ENCODE measurements at places on chromosomes 5 and 9.

DNA sequence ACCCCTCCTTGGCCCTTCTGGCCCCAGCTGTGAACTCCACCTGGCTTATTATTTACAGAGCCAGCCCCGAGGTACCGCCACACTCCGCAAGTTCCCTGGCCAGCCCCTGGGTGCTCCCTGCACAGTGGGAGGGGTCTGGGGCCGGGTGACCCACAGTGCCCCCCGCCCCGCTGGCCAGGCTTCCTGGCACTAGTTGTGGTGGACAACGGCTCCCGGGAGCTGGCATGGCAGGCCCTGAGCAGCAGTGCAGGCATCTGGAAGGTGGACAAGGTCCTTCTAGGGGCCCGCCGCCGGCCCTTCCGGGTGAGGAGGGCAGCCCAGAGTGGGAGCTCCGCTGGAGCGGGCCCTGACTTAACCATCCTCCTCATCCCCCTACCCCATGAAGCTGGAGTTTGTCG, 3.9 kb downstream of the MAMDC4 start:
- peak; percentile 55 for DNase-seq

DNA sequence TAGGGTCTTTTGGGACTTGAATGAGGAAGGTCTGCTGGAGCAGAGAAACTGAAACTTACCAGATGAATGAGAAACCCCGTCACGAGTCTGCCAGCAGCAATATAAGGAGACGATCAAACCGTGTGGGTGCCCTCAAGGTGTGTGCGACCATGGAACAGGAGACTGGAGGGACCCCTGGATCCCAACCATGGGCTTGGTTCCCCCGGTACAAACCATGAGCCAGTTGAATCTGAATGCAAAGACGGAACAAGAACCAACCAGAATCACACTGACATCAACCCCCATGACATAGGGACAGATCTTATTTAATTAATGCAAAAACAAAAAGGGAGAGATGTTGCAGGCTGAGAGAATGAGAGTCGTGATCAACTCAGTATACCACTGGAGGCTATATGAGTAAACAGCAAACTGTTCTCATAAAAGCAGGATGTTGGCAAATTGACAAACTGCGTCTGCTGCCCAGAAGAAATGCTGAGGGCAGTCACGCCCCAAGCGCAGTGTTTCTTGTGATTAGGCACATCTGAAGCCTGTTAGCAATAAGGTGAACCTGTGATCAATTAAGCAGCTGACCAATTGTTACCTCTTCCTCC, 475.5 kb upstream of the ACO1 start:
- DNase-seq: no peak

DNA sequence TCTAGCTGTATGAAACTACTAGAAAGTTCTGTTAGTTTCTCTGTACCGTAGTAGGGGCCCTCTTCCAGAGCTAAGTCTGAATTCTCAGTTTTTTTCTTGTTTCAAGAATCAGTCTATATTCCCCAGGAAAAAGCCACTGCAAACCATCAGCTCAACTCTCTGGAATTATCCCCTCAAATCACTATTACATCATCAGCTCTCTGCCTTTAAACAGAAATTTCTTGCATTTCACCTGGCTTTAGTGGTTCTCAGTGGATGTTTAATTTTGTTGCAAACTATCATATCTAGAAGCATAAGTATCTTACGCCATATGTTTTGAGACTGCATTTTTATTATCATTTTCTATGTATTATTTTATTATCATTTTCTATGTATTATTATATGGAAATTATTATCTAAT, 55.2 kb upstream of the PPP2CA start:
- DNase-seq: no peak

DNA sequence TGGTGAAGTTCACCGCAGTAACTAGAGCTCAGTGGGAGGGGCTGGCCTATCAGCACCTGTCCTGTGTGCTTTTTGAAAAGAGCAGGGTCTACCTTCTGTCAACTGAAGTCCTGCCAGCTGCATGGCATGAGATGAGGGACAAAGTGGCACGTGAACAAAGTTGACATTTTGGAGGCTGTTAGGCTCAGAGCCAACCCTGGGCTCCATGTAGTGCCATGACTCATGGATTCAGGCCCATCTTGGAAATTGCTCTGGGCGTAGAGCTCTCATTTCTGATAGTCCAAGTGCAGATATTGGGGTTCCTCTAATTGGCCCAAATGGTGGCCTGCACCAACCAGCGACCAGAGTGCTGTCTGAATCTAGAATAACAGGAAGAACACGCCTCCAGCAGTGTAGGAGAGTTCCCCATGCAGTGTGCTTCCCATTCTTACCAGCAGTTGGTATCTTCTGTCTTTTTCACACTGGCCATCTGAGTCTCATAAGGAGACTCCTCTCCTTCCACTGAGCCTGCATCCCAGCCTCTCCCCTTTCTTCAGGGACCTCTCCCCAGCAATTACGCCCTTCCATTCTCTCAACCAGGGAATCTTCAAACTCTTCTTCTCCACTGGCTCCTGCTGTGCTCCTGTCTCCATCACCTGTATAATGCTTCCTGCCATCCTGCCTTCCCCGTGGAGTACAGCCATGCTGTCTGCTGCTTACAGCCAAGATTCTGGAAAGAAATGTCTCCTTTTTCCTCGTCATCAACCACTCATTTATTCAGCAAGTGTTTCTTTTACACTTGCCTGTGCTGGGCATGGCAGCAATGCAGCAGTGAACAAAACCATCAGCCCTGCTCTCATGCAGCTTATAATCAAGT, 30.4 kb downstream of the IRF1 start:
- DNase-seq: peak; percentile 62

- DNase-seq: no peak
Observed at GRCh38 chr5:168027007-168027406, 264.4 kb upstream of the WWC1 start.

GRCh38 chr9:130689937-130690700, 3.5 kb upstream of the EXOSC2 start:
- peak; percentile 86 for DNase-seq

- DNase-seq: no peak
Observed at GRCh38 chr9:4289411-4290326, 10.2 kb downstream of the GLIS3 start.

GRCh38 chr5:89351222-89351621, 468.2 kb upstream of the MEF2C start:
- no peak for DNase-seq

DNA sequence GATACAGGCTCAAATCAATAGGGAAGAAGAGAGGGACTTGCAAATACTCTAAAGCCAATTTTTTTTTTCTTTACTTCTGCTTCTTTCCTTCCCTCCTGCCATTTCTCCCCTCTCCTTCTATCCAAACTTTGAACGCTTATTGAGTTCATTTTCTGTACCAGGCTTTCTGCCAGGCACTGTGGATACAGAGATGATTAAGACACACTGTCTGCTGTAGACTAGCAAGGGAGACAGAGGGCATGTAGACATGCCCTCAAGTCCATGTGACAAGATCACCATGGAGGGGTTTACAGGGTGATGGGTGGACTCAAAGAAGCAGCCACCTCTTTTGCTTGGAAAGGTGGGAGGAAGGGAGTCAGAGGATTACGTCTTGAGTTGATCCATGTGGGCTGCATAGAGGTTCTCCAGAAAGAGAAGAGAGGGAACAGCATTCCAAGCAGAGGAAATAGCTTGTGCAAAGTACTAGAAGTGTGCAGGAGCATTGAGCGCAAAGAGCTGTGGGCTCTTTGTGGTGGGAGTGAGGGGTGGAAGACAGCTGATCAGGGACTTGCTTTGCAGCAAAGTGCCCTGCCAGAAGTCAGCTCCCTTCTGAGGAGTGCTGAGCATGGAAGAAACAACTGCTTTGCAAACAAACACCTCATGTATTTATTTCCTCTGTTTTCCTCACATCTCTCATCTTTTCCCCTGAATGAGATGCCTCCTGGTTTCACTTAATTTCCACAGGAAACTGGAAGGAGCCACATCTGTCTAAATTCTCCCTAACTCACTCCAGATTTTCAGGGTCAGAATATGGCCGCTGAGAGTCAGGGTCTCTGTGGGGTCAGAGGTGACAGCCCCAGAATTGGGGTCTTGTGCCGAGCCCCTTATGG, 64.4 kb upstream of the COL15A1 start:
- no peak for DNase-seq

DNA sequence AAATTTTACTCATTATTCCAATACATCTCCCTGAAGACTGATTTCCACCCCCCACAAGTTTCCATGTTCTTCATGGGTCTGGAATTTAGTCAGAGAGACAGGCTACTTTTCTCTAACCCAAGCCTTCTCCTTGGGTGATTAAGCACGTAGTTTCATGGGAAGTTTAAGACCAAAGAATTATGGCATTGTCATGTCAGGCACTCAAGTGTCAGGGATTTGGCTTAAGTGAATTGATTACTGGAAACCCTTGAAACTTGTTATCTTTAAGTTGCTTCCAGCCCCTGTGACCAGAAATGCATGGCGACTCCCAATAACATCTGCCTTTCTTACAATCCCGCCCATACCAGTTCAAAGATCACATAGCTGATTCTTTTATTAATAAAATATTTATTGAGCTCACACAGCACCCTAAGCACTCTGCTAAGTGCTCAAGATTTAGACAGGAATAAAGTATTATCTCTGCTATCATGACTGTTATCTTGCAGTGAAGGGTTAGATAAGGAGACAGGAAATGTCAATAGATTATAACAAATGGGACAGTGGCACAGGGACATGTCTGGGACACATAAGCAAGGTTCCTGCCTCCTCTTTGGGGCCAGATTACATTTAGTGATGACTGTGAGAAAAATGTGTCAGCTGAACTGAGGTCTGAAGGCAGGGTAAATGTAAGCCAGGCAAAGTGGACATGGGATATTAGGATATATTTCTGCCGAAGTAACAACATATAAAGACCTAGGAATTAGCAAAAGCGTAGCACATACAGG, 241.2 kb upstream of the TNC start:
- no peak for DNase-seq

- DNase-seq: no peak
Observed at GRCh38 chr9:76882686-76883085, 23.2 kb downstream of the PRUNE2 start.

GRCh38 chr5:83031381-83031780, 45.8 kb downstream of the TMEM167A start:
- no peak for DNase-seq

DNA sequence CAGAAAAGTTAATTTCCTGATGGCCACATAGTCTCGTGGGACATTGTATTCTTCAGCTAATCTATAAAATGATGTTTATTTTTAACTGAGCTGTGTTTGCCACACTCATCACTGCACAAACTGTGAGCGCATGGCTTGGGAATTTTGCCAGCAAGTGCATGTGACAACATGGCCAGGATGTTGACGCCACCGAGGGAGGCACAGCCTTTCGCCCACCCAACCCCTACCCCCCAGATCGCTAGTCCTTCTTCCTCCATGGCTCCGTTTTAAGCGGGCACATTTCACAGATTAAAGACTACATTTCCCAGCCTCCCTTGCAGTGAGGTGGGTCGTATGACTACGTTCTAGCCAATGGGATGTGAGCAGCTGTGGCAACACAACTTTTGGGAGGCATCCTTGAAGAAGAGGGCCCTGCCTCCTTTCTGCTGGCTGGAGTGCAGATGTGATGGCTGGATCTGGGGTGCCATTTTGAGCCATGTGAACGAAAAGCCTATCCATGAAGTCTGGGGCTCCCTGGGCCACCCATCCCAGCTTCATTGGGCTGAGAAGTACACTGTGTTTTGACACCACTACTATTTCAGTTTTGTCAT, 7.9 kb downstream of the NRARP start:
- peak; percentile 87 for DNase-seq

- DNase-seq: no peak
Observed at GRCh38 chr5:135158982-135159381, 125.0 kb upstream of the PITX1 start.

DNA sequence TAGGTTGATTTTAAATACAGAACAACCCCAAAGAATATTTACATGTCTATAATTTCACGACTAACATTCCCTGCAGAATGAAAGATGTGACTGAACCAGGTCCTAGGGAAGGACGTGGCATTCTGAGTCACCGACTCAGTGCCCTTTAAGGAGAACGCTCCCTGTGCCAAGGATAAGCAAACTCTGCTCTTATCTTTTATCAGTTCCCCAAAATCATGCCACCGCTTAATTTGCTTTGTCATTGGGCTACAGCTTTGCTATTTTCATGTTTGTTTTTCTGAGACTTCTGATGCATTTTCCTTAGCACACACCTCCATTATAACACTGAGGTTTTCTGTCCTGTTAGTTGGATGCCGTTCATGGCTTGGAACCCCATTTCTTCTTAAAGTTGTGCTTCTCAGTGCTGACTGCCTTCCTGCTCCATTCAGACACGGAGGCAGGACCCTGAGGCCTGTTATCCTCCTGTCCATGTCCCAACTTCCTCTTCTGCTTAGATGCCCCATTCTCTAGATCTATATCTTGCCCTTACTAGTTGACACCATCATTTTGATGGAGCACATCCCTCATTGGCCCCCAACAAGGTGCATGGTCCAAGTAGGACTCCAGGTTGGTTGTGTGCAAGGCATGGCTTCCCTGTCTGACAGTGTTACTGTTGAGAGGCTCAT, 11.2 kb upstream of the SEMA4D start:
- DNase-seq: no peak

GRCh38 chr5:4628645-4629385, 511.3 kb upstream of the ADAMTS16 start:
- no peak for DNase-seq

DNA sequence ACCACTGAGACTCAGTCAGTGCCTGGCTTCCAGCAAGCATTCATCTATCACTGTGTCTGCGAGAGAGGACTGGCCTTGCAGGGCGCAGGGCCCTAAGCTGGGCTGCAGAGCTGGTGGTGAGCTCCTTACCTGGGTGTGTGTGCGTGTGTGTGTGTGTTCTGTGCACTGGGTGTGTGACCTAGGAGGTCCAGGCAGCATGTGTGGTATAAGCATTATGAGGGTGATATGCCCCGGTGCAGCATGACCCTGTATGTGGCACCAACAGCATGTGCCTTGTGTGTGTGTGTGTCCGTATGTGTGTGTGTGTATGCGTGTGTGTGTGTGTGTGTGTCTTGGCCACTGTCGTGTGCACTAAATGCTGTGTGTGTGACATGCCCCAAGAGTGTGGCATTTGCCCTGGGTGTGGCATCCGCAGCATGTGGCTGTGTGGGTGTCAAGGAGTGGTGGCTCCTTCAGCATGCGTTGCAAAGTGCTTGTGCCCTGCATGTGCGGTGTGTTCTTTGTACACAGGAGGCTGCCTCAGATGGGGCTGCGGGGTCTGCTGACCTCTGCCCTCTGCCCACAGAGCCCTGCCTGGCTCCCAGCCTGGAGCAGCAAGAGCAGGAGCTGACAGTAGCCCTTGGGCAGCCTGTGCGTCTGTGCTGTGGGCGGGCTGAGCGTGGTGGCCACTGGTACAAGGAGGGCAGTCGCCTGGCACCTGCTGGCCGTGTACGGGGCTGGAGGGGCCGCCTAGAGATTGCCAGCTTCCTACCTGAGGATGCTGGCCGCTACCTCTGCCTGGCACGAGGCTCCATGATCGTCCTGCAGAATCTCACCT, 3.3 kb downstream of the FGFR4 start:
- peak; percentile 18 for DNase-seq

GRCh38 chr9:88659126-88659525, 124.1 kb downstream of the NXNL2 start:
- DNase-seq: no peak

Data from H7 (cell line).